ENCODE measurements at places on chromosomes 7 and 10. TPM values are rescaled to one million over a fixed set of nuclear protein-coding genes. Genes with fewer than 3 reads are reported as not detected.

- DNase-seq, result no peak
- no peak overlapping the region for H3K4me3 ChIP-seq
- no peaks in the 10 kb centered on the region for H3K36me3 ChIP-seq
- H3K27me3 ChIP-seq, result no peaks in the 10 kb centered on the region
- H3K27ac ChIP-seq, result no peak overlapping the region
These were observed 72.0 kb downstream of the SCRN1 start for GRCh38 chr7:29917641-29918040.

DNA sequence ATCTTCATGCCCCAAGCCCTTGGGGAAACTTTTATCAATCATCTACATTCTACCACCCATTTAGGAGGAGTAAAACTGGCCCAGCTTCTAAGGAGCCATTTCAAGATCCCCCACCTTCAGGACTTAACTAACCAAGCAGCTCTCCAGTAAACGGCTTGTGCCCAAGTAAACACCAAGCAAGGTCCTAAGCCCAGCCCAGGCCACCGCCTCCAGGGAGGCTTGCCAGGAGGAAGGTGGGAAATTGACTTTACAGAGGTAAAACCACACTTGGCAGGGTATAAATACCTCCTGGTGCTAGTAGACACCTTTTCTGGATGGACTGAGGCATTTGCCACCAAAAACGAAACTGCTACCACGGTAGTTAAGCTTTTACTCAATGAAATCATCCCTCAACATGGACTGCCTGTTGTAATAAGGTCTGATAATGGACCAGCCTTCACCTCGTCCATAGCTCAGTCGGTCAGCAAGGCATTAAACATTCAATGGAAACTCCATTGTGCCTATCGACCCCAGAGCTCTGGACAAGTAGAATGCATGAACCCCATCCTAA is 5.6 kb downstream of the AKR1B15 start:
- H3K27me3 ChIP-seq, result no peaks in the 10 kb centered on the region
- no peaks in the 10 kb centered on the region for H3K36me3 ChIP-seq
- no peak overlapping the region for H3K27ac ChIP-seq
- H3K4me1 ChIP-seq, result peaks cover 4% of the 10 kb centered on the region

SLC13A4 gene
- total RNA-seq, result 0.28 TPM

DNA sequence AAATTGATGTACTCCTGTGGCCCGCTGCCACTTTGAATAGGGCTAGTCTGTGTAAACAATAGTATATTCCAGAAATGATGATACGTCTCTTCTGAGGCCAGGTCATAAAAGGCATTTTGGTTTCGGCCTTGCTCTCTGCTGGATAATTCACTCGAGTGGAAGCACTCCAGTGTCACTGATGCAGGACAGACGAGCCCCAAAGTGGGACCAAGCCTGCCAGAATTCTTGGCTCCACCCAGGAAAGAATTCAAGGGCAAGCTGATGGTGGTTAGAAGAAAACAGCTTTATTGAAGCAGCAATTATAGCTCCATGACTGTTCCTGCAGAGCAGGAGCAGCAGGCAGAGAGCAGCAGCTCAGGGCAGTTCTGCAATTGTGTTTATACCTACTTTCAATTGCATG is 717.6 kb downstream of the GRM8 start:
- no peak overlapping the region for H3K4me3 ChIP-seq
- H3K4me1 ChIP-seq, result no peaks in the 10 kb centered on the region
- H3K27ac ChIP-seq, result no peak overlapping the region
- DNase-seq, result no peak
- H3K27me3 ChIP-seq, result no peaks in the 10 kb centered on the region

GIMAP4 gene
- not detected for total RNA-seq

DNA sequence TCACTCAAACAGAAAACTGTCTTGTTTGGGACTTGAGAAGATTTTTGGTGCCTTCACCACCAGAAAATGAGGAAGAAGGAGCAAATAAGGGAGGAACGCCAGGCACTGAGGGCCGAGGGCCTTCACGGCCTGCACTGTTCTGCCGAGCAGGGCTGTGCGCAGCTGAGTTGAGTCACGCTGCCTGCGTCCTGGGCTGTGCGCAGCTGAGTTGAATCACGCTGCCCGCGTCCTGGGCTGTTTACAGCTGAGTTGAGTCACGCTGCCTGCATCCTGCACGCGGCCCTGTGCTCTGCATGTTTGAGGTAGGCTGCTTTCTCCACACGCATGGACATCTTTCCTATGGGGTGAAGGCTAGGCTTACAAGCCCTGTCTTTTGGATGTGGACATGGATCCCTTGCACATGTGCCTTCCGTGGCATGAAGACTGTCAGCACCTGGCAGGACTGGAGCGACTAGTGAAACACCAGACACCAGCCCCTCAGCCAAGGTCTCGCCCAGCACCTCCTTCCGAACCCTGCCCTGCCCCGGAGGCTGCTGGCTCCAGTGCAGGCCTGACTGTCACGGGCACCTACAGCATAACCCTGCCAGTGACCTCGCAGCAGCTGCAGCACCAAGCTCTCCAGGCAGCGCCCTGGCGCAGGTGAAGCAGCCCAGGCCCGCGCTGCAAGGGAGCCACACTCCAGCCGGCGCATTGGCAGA is 96.7 kb downstream of the HTR5A start:
- no peak overlapping the region for H3K27ac ChIP-seq
- no peaks in the 10 kb centered on the region for H3K36me3 ChIP-seq

TMEM213 gene
- total RNA-seq, result not detected

NKX2-3 gene
- total RNA-seq, result not detected

GRM3 gene
- total RNA-seq, result 13.6 TPM

GRCh38 chr10:36591436-36591835 is 534.0 kb upstream of the ANKRD30A start:
- no peak for DNase-seq
- no peaks in the 10 kb centered on the region for H3K27me3 ChIP-seq
- H3K36me3 ChIP-seq, result no peaks in the 10 kb centered on the region
- H3K4me3 ChIP-seq, result no peak overlapping the region
- H3K27ac ChIP-seq, result no peak overlapping the region

GRCh38 chr10:119041326-119041725 is 11.8 kb downstream of the NANOS1 start:
- H3K27ac ChIP-seq, result no peak overlapping the region
- no peak overlapping the region for H3K4me3 ChIP-seq
- no peak for DNase-seq
- H3K36me3 ChIP-seq, result peaks cover 33% of the 10 kb centered on the region
- no peaks in the 10 kb centered on the region for H3K27me3 ChIP-seq

- H3K27me3 ChIP-seq, result no peaks in the 10 kb centered on the region
- no peaks in the 10 kb centered on the region for H3K4me1 ChIP-seq
- no peak overlapping the region for H3K4me3 ChIP-seq
- no peak overlapping the region for H3K27ac ChIP-seq
- no peaks in the 10 kb centered on the region for H3K36me3 ChIP-seq
These were observed 59.4 kb upstream of the ETV1 start for GRCh38 chr7:14048889-14049288.

SLC18A2 gene
- 1.6 TPM for total RNA-seq

GRID1 gene
- 0.31 TPM for total RNA-seq

DNA sequence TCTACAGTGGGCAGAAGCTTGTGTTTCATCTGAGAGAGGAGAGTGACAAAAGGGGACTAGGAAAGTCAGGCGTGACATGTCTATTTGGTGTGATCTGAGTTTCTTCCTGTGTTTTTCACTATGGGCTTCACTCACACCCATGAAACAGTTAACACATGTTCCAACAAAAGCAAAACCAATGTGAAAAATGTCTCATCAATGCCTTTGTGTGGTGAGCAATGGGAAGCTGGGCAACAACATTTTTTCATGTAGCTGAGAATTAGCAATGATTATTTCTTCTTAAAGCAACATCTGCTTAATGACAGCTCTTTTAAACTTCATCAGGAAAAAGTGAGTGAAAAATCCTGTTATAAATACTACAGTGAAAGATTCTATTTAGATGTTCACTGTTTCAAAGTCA is 76.2 kb downstream of the NXPH1 start:
- no peak for DNase-seq
- H3K4me3 ChIP-seq, result no peak overlapping the region
- H3K27me3 ChIP-seq, result no peaks in the 10 kb centered on the region
- no peak overlapping the region for H3K27ac ChIP-seq

SHTN1 gene
- total RNA-seq, result 17.3 TPM

SDK1 gene
- total RNA-seq, result 4.4 TPM

CUZD1 gene
- total RNA-seq, result 0.74 TPM

- H3K4me3 ChIP-seq, result no peak overlapping the region
- H3K27me3 ChIP-seq, result no peaks in the 10 kb centered on the region
- DNase-seq, result no peak
- no peak overlapping the region for H3K27ac ChIP-seq
- H3K36me3 ChIP-seq, result peaks cover 3% of the 10 kb centered on the region
These were observed 9.4 kb downstream of the BRAT1 start for GRCh38 chr7:2545746-2546425.

GRCh38 chr10:78004215-78005026 is 24.9 kb downstream of the POLR3A start:
- no peak overlapping the region for H3K4me3 ChIP-seq
- no peak overlapping the region for H3K27ac ChIP-seq
- H3K4me1 ChIP-seq, result no peaks in the 10 kb centered on the region
- H3K36me3 ChIP-seq, result peaks cover 4% of the 10 kb centered on the region
- H3K27me3 ChIP-seq, result no peaks in the 10 kb centered on the region

DNA sequence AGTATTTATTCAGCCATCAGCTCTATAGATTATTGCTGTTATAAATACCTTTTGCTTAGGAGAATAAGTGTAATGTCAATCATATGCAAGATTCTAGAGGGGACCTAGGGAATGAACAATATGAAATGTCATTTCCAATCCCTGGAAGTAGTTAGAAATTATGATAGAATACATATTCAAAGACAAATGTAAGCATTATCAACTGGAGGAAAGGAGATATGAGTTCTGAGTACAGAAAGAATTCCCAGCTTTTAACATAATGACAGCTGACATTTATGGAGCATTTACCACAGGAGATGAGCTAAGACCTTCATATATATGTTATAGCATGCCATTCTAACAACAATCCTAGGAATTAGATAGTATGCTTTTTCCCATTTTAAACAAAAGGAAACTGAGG is 86.2 kb downstream of the FAM13C start:
- H3K27ac ChIP-seq, result no peak overlapping the region
- peaks cover 3% of the 10 kb centered on the region for H3K4me1 ChIP-seq
- no peaks in the 10 kb centered on the region for H3K27me3 ChIP-seq
- H3K36me3 ChIP-seq, result no peaks in the 10 kb centered on the region
- H3K4me3 ChIP-seq, result no peak overlapping the region

- DNase-seq, result no peak
- H3K36me3 ChIP-seq, result no peaks in the 10 kb centered on the region
- H3K4me1 ChIP-seq, result no peaks in the 10 kb centered on the region
- H3K27me3 ChIP-seq, result no peaks in the 10 kb centered on the region
- H3K27ac ChIP-seq, result no peak overlapping the region
These were observed 115.9 kb downstream of the MICU1 start for GRCh38 chr10:72509941-72510340.

GRCh38 chr7:148500978-148501377 is 89.6 kb upstream of the C7orf33 start:
- H3K27me3 ChIP-seq, result no peaks in the 10 kb centered on the region
- H3K4me1 ChIP-seq, result no peaks in the 10 kb centered on the region
- no peak overlapping the region for H3K4me3 ChIP-seq
- DNase-seq, result no peak
- H3K27ac ChIP-seq, result no peak overlapping the region

GRCh38 chr7:136333636-136334035 is 356.5 kb upstream of the MTPN start:
- no peaks in the 10 kb centered on the region for H3K4me1 ChIP-seq
- H3K4me3 ChIP-seq, result no peak overlapping the region
- no peaks in the 10 kb centered on the region for H3K36me3 ChIP-seq
- DNase-seq, result no peak

RALA gene
- total RNA-seq, result 59.5 TPM

ZNF804B gene
- not detected for total RNA-seq

Measured in neural progenitor cell (in vitro differentiated cells).